Amygdala (tissue), 56 donors: ENCODE measurements at places on chromosomes 5 and 9.

DNA sequence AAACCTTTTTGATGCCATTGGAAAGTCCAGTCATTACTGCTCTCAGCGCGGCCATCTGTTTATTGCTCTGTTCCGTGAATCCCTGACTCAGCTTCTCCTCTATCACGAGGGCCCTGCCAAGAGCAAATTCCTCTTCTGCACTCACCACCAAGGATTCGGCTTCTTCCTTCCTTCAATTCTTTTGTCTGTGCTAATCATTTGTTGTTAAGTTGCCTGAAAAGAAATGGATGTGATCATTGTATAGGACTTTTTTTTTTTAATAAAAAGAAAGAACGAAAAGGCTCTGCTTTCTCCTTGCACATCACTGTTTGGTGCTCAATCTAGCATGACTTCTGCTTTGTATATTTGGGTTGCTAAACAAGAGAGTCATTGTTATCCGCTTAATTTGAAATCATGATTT lies 128.7 kb upstream of the PIK3R1 start:
- peak; percentile 13 for DNase-seq

DNA sequence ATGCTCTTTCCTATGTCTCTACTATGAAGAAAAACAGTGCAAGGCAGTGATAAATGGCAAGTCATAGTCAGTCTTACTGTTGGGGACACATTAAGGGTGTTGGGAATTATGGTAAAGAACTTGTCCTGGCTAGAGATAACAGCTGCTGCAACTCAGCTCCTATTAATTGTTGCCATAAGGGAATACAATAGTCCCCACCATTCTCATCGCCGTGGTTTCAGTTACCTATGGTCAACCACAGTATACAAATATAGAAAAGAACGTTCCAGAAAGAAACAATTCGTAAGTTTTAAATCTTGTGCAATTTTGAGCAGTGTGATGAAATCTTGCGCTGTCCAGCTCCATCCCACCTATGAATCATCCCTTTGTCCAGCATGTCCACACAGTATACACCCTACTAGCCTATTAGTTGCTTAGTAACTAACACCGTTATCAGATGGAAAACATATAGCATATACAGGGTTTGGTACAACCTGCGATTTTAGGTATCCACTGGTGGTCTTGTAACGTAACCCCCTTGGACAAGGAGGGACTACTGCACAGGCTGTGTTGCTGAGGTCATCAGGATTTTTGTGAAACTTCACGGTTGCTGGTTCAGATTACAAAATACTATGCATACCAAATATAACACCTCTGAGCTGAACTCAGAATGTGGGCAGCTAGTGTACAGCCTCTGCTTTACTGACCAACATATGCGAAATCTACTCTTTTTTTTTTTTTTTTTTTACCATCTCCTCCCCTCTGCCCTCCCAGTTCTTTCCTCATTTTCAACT lies 53.5 kb downstream of the ZFR start:
- no peak for DNase-seq

GRCh38 chr5:8213701-8214240 lies 344.8 kb downstream of the MTRR start:
- DNase-seq = no peak

DNA sequence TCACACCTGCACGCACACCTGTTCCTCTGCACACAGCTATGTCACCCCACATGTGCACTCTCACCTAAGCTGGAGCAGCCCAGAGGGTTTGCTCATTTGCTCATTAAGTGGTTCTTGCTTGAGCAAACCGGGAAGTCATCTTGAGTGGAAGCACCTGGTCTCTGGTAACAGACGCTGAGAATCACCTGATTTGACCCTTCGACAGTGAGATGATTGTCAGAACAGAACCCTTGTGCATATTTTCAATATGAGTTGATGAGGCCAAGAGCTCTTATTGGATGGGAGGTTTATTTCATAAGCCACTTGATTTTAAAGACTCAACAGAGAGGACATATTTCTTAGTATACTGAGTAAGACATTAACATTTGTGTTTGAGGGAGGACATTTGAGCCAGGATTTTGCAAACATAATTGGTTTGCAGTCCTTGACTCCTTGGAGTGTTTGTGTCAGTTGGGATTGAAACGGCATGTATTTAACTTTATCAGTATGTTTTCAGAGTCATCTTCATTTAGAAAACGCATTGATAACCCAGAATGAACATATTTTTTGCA lies 22.1 kb upstream of the LPCAT1 start:
- DNase-seq = no peak

DNA sequence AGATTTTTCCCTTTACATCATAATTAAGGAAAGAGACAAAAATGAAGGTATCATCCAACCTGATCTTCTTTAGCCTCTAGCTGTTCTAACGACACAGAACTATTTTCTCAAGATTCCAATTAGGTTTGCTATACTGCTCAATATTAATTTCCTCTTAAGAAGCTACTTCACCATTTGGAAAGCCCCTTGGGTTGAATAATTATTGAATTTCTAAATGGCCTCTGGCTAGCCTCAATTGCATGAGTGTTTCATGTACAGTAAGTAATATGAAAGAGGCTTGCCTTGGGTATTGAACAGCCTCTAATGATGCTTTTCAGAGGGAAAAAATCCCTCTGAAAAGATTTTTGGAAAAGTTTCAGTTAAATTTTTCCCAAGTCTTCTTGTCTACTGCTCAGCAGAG lies 3.7 kb upstream of the MOB3B start:
- DNase-seq = no peak

GRCh38 chr5:169098331-169099121 lies 202.4 kb downstream of the SLIT3 start:
- no peak for DNase-seq

DNA sequence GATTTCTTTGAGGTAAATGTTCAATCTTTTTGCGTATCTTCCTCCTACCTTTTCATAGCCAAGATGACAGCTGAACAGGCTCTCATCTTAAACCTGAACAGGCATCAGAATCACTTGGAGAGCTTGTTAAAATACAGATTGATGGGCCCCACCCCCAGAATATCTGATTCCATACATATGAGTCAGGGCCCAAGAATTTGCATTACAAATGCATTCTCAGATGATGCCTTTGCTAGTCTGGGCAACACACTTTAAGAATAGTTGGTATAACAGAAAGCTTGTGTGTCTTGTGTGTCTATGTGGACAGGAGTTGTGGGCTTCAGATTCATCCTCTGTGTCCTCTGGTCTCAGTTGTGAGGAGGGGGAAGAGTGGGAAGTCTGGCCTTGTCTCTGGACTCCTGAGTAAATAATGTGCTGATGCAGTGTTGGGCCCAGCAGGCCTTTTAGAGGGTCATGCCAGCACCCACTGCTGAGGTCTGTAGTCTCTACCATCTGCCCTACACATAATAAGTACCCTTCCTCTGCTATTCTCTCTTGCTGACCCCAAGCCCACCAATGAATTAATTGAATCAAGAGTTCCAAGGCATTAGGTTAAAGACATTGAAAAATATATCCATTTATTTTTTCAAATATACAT lies 43.1 kb downstream of the PTCD2 start:
- no peak for DNase-seq

DNA sequence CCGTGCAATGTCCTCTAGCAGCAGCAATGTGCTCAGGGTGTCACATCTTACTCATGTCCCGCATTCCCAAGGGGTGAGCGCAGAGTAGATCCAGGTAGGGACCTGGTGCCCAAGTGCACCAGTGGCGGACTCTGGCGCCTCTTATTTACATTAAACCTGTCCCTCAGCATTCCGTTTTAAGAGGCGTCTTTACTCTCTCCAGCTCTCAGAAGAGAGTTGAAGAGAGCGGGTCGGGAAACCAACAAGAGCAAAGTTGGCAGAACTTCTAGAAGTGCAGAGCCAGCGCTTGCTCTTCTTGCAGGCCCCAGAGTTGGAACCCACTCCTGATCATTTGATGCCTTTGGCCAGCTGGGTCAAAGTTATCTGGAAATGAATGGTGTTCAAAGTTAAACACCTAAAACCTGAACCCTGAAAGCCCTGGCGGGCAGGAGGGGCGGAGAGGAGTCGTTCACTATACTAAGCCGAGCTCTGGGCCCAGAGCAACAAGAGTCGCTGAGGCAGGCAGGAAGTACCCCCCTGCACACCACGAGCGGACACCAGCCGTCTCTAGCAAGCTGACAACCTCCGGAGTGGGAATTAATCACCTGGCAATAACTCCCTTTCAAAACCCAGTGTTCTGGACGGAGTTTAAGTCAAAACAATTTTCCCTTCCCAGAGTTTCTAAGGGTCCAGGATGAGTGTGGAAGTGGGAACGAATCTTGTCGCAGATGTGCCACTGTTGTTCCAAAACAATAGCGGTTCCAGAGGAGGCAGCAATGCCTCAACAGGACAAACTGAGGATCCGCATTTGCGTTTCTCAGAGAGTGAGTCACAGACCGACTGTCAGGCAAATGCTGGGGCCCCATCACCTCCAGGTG lies 122.8 kb downstream of the TMEM161B start:
- DNase-seq = peak; percentile 9

DNA sequence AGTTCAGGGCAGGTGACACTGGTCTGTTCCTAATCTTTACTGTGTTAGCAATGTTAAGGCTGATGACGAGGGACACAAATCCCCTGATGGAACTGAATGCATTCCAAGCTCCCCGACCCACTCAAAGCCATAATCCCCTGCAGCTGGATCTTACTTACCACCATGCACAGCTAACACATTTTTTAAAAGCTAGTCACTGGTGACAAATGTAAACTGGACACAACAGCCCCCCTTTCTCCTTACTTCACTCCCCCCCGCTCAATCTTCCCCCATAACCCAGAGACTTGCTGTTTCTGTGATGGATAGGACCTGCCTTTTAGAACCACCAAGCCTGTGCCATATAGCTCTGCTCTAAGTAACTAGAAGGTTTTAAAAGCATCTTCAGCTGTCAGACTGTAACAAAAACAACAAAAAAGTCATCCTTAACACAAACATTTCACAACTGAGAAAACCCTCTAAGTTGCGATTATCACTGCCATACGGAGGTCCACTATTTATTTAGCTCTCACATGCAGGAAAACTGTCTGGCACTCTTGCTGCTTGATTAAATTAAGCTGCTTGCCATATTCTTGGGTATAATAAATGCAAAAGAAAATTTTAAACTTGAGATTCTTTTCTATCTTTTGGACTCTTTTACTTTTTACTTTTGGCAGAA lies 44.4 kb downstream of the BNC2 start:
- DNase-seq = no peak

GRCh38 chr5:171617266-171617665 lies 168.4 kb upstream of the SMIM23 start:
- DNase-seq = no peak

- DNase-seq = no peak
Observed at GRCh38 chr9:121878271-121878822, 214.8 kb downstream of the TTLL11 start.

DNA sequence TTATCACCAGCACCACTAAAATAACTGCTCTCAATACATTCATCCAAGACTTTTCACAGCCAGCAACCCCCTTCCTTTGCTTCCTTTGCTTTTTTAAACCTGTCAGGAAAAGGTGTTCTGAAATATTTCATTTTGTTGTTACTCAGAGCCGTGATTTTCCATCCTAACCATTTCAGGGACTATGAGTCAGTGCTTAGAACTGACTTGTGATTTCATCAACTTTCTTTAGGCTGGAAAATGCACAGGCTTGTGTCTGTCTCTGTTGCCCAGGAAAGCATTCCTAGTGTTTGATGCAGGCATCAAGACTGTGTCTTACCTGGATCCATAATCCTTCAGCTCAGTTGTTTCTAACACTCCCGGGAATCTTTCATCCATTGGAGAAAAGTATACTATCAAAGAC lies 805.6 kb downstream of the BRINP1 start:
- DNase-seq = no peak

DNA sequence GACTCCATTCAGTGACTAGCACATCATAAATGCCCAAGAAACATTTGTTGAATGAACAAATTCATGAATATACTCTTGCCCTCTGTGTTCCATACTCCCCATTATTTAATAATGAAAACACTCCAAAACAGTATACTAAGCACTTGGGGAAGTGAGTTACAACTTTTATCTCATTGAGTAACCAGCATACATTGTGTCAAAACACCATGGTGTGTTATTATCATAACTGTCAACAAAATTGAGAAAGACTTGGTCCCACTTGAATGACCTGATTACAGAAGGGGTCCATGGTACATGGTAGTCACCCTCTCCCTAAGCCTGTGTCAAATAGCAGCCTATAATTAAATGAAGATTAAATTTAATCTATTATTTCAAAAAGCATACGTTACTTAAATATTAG lies 16.2 kb downstream of the ANKH start:
- no peak for DNase-seq

DNA sequence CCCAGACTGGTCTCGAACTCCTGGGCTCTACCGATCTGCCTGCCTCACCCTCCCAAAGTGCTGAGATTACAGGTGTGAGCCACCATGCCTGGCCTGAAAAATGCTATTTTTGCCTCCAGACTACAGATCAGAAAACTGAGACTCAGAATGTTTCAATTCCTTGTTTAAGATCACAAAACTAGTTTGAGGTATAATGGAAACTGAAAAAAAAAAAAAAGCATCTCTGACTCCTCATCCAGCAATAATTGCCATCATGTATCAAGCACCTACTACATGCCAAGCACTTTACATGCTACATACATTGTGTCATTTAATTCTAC lies 35.6 kb downstream of the PLAC8L1 start:
- DNase-seq = no peak

DNA sequence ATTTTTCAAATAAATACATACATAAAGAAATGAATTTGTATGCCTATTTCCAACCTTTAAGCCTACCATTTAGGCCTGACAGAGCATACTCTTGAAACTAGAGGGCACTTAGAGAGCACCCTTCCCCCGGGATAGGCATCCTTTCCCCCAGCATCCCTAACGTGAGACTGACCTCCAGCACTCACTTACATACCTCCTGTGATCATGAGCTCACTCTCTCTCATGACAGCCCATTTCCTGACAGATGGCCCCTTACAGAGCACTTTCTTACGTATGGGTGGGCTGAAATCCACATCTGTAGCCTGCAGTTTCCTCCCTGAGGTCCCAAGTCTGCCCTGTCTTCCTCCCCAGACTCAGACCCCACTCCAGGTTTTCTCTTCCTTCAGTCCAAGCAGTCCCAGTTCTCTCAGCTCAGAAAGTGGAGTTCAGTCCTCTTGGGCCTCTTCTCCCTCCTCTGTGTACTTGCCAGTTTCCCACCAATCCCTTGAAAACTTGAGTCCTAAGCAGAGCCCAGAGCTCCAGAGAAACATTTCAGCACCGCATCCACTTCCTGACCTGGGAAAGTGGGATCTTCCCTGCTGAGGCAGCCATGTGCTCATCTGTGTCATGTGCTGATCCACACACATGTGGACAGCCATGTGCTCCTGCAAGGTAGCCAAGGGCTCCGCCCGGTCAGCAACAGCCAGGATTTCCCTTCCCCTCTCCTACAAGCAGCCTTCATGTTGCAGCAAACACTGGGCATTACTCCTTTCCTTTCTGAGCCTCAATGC lies 2.2 kb upstream of the CDX1 start:
- DNase-seq = no peak

- DNase-seq = no peak
Observed at GRCh38 chr5:178115136-178115813, 1.9 kb downstream of the N4BP3 start.
